Fibroblast of skin of right biceps (primary cell): ENCODE measurements at places on chromosomes 4 and X.

GRCh38 chrX:129461801-129462456 lies 61.4 kb downstream of the SMARCA1 start:
- DNase-seq: no peak

DNA sequence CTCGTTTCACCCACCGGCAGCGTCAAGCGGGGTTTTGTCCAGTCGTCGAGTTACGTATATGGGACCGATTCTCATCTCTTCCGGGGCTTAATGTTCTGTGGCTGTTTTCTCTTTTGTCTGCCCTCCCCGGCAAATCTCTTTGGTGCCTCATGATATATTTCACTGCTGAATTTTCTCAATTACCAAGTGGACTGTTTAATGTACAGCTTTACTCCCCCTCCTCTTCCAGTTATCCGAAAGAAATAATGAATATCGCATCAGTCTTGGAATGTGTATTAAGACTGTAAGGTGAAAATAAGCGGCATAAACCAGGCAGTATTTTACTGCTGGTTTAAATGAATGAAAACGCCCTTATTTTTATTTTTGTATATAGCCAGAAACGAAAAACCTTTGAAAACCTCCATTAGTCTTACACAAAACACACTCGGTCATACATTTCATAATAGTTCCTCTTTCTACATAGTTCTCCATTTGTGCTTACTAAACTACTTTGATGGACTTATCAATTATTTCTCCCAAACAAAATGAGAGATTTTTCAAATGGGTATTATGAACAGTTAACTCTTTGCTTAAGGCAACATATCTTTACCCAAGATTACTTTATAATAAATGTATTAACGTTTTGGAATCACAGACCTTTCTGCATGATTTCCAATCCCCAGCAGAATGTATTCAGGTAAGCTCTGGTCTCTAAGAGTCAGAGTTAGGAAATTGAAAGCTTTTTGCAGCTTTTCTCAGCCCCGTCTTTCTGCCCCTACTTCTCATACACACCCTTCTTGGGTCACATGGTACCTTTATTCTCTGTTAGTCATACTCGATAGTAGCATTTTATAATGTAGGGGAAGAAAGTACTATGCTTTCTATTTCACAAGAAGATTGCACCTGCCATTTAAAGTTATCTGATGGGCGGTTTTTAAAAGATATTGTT lies 979 bp downstream of the RP2 start:
- DNase-seq: peak; percentile 8

GRCh38 chr4:127629371-127629770 lies 3.4 kb upstream of the INTU start:
- DNase-seq: no peak

DNA sequence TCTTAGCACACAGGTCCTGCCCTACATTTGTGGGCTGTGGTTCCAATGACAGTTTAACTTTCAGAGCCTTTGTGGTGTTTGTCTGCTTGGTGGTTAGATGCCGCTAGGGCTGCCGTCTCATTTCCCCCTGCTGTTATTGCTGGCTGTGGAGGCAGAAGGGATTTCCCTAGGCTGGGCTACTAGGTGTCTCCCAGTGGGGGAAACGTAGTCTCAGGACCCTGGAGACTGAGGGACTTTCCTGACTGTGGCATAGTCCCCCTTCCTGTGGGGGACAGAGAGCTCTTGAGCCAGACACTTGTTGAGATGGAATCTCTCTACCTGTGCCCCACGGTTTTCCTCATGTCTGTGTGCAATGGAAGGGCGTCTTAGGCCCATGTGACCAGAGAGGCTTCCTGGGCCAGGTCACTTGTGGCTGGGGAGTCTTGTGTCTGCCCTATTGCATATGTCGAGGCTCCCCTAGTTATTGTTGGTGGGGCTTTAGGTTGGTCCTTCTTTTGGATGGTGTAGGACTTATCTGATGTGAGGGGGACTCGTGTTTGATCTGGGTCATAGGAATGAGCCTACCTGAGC lies 68.2 kb downstream of the ARHGAP10 start:
- DNase-seq: no peak

- no peak for DNase-seq
These were observed 62.2 kb upstream of the GPM6A start for GRCh38 chr4:175874306-175874705.

GRCh38 chr4:34202154-34202553 lies 2042.2 kb downstream of the ARAP2 start:
- DNase-seq: no peak

DNA sequence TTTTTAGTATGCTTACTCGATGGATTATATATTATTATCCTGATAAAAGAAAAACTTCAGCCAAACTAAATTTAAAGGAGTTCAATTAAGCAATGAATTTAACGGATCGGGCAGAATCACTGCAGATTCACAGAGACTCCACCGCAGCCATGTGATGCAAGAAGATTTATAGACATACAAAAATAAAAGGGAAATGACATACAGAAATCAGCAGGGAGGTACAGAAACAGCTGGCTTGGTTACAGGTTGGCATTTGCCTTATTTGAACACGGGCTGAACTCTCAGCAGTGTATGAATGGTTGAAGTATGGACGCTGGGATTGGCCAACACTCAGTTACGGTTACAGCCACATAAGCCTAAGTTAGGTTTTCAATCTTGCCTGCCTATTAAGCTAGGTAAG lies 35.4 kb upstream of the DHRSX start:
- DNase-seq: no peak

DNA sequence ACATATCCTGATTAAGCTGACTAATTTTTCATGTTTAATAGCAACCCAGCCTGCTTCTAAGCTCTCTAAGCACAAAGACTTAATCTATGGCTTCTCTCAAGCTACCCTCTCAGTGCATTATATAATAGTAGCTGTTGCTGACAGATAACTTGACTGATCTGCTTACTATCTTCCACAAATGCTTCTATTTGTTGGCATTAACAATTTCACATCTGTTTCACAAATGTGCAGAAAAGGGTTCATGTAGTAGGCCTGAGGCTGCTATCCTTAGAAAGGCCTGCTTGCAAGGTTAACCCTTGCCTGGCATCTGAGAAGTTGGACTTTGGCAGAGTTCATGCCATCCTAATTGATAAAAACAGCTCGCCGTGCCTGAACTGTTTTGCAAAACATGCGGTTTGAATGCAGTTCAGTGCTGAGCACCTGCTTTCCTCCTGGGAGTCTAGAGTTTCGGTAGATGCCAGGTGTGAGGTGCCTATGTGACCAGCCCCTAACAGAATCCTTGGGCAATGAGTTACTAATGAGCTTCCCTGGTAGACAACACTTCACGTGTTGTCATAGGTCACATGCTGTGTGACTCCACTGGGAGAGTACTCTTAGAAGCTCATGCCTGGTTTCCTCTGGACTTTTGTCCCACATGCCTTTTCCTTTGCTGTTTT lies 68.4 kb downstream of the NSG1 start:
- DNase-seq: no peak

DNA sequence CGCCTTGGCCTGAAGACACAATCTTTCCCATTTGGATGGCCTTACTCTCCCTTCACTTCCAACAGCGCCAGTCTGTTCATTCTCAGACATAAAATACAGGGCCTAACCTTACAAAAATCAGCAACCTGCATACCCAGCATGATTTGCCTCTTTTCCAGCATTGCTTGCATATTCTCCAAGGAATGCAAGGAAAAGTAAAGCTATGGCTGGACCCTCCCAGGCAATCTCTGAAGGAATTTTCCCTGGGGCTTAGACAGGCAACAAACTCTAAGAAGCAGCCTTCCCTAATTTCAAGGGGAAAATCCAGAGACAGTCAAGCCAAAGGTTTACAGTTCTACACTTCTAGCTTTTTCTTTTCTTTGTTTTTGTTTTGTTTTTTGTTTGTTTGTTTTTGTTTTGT lies 3.6 kb downstream of the DCTD start:
- DNase-seq: no peak

GRCh38 chr4:73777612-73778011 lies 37.2 kb downstream of the CXCL8 start:
- peak; percentile 41 for DNase-seq

DNA sequence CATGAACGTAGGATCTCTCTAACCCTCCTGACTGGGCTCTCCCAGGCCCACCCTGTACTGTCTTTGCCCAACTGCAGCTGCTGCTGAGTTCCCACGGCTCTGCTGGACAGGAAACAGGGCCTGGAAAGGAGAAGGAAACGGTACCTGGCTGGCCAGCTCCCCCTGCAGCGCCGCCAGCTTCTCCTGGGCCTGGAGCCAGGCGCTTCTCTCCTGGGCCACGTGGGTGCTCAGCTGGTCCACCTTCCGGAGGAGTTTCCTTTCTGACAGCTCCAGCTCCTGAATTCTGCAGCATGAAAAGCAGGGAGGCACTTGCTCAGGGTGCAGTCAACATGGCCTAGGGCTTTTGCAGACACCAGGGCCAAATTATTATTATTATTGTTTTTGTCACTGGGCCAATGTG lies 6.5 kb downstream of the C4orf50 start:
- DNase-seq: no peak

- DNase-seq: peak; percentile 46
These were observed 848.1 kb upstream of the FRG1 start for GRCh38 chr4:189092581-189092980.

DNA sequence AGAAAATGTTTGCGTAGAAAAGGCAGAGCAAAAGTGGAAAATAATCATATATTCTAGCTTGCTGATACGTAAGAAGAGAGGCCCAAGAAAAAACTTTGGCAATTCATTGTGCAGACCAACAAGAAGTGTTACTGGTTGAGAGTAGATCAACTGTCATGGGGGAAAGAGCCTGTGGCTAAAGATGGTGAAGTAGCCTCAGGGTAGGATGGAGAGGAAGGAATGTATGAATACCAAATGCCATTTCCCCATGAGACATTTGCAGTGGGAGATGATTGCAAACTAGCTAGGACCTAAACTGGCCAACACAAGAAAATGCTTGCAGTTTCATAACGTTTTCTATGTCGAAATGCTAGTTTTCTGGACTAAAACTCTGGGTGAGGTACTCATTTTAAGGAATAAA lies 47.7 kb upstream of the ADGRL3 start:
- DNase-seq: no peak

DNA sequence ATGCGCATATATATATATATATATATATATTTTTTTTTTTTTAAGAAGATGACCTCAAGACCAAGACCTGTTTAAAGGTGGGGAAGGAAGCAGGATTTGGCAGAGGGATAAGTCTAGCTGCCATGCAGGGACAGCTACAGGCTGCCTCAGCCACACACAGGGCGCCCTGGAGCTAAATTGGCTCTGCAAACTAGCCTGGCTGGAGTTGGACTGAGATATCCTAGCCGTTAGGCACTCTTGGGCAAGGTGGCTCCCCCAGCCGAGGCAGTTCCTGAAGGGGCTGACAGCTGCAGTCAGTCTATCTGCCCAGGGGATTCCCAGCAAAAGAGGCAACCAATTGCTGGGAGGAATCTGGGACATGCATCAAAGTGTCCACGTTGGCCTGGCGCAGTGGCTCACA lies 21.9 kb downstream of the TRIML1 start:
- no peak for DNase-seq

- DNase-seq: no peak
These were observed 30.4 kb downstream of the FAM13A start for GRCh38 chr4:89026542-89026941.

DNA sequence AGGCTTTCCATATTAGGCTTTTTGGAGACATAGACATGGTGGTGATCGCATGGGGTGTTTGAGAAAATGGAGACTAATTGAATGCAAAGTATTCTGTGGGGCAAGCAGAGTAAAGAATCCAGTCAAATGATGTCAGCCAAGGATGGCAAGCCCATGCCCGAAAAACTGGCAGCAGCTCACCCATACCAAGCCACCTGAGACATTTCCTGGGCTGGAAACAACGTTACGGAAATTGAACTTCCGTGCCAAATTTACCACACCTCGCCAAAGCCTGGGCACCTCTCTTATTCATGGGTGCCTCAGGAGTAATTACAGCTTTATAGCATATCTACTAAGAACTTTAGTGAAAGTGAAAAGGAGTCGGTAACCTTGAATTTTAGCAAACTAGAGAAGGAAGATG lies 166.4 kb downstream of the CBR4 start:
- DNase-seq: no peak

- DNase-seq: no peak
These were observed 205.7 kb downstream of the FAT4 start for GRCh38 chr4:125520258-125520990.

GRCh38 chr4:11748164-11748872 lies 319.6 kb upstream of the HS3ST1 start:
- peak; percentile 22 for DNase-seq

DNA sequence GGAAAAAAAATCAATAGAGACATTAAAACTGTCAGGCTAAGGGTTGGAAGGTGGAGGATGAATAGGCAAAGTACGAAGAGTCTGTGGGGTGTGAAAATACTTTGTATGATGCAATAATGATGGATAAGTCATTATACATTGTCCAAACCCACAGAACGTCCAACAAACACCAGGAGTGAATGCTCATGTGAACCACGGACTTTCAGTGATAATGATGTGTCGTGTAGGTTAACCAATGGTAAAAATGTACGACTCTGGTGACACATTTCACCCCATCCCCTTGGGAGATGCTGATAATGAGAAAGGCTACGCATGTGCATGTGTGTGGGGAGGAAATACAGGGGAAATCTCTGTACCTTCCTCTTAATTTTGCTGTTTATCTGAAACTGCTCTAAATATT lies 665.2 kb downstream of the FAT4 start:
- peak; percentile 43 for DNase-seq

- no peak for DNase-seq
These were observed 36.7 kb upstream of the PAGE4 start for GRCh38 chrX:49792376-49792775.

GRCh38 chrX:47174846-47175587 lies 18.6 kb upstream of the UBA1 start:
- no peak for DNase-seq

DNA sequence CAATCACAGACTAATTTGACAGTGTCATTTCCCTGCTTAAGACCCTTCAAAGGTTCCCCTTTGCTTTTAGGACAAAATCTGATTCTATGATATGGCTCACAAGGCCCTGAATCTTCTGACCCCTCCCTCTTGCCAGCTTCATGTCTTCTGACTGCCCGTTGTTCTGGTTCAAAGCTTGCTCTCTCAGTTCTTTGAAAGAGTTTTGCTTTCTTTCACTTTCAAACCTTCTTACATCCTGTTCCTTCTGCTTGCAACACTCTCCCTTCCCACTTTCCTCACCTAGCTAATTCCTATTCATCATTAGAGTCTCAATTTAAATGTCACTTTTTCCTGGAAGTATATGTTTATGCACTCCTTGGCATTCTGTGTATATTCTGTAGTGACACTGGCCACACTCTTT lies 299.2 kb downstream of the IDS start:
- no peak for DNase-seq

- peak; percentile 87 for DNase-seq
These were observed 249.4 kb downstream of the ADAMTS3 start for GRCh38 chr4:72319601-72320021.

GRCh38 chr4:91116861-91117260 lies 989.7 kb downstream of the CCSER1 start:
- no peak for DNase-seq

DNA sequence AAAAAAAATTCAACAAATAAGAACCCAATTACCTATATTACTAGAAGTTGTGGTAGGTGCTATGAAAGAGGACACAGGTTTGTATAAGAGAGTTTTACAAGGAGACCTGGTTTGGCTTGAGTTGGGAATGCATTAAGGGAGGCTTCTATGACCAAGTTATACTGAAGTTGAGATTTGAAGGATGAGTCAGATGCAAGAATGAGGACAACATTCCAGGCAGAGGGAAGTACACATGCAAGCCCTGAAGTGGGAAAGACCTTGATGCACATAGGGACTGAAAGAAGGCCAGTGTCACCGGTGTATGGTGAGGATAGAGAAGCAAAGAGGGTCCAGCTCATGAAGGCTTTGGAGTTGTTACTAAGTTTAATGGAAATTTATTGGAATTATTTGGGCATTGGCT lies 52.2 kb downstream of the ANK2 start:
- peak; percentile 69 for DNase-seq
